Left cardiac atrium (tissue), 4 donors: ENCODE measurements at places on chromosomes 7 and 10.

- DNase-seq: no peak
These were observed 95.4 kb upstream of the AFAP1L2 start for GRCh38 chr10:114499630-114500190.

GRCh38 chr7:88278881-88279280, 27.8 kb downstream of the STEAP4 start:
- no peak for DNase-seq

- DNase-seq: peak; percentile 47
These were observed 83.9 kb downstream of the JAZF1 start for GRCh38 chr7:28096713-28097112.

DNA sequence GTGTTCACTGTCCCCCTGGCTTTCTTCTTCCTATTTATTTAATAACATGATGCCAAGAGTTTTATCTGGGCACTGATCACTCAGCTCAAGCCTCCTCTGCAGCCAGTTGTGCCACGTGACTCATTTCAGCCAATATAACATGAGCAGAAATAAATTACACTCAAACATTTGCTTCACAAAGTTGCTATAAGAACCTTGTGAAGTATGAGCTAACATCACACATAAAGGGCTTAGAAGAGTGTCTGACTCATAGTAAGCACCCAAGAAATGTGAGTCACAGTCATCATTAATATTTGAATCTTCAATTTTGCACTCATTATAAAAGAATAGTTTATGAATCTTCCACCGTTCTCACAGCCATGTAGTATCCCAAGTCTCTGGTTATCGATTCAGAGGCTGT, 414.6 kb upstream of the NPVF start:
- no peak for DNase-seq

DNA sequence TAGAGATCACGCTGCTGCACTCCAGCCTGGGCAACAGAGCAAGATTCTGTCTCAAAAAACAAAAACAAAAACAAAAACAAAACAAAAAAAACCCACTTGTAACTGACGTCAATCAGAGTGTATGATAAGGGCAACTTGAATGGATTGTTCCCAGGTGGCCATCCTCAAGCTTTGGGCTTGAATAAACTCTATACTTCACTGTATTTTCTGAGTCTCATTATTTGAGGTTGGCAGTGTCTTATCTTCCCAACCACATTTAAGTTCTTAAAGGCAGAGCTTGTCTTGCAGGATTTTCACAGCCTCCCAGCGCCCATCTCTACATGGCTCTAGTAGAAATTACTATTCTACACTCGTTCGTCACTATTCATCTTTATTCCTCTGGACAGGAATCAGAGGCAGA, 5.1 kb upstream of the OAT start:
- no peak for DNase-seq

DNA sequence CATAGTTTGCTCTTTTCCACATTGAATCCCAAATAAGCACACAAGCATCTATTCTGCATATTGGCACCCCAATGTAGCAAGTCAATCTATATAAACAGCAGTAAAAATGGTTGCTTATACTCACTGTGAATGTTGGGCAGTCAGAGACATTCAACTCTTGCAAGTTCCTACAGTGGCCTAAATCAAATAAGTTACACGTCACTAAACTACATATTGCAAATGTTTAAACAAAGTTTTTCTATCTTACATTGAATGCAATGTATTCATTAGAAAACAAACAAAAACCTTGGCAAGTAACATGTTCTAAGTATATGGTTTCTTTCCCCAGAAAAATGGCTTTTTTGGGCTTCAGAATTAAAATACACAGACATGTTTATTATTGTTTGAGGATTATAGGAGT, 19.0 kb downstream of the LRRC17 start:
- DNase-seq: no peak
